ENCODE measurements at places on chromosomes 12 and 14. TPM values are rescaled to one million over a fixed set of nuclear protein-coding genes. Genes with fewer than 3 reads are reported as not detected.

ZC3H14 gene
- total RNA-seq, result 46.5 TPM

CAPS2 gene
- total RNA-seq, result 1.7 TPM

PYGL gene
- total RNA-seq, result 115 TPM

TTC6 gene
- total RNA-seq, result 0.78 TPM

MGST1 gene
- 276 TPM for total RNA-seq

MAPKAPK5 gene
- 37.0 TPM for total RNA-seq

GPR162 gene
- total RNA-seq, result 0.21 TPM

All from airway epithelial cell (primary cell).